ENCODE measurements at places on chromosomes 5 and 9.

DNA sequence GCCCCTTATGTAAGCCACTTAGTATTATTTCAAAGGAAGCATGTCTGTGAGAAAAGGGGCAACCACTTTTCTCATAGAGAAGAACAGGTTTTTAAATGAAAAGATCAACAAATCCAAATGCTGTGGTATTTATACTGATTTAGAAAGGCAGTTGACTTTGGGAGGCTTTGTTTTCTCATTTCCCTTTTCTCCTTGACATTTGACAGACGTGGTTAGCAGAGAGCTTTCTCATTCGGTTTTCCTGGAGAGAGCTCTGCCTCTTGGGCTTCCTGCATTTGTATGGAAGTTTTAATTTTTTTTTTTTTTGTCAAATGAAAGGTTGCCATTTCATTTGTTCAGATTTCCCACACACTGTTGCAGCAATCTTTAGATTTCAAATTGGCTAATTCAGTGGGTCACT lies 62.5 kb downstream of the EXOSC2 start:
- DNase-seq = peak; percentile 33

DNA sequence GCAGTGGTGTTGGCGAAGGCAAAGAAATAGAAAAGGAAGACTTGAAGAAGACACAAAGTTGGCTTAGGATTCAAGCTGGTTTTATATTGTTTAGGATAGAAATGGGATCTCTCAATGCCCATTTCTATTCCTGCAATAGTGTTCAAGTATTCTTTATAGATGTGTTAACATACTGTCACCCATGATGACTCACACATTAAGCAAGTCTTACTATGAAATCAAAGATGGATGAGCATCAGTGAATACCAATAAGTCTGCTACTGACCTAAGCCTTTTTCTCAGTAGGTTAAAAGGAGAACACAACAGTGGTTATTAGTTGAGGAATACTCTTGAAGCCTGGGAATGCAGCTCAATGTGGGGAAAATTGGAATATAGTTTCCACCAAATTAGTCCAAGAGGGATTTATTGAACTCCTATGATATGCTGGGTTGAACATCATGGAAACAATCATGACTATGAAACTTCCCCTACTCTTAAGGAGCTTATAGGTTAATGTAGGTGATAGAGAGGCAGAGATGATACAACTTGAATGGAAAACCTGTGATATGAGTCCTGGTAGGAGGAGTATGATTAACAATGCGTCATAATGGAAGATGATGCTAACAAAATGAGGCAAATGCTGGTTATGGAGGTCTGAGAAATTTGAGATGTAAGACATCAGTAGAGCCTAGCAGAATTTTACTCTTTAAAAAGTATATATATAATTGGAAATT lies 417.1 kb upstream of the DAP start:
- no peak for DNase-seq

- DNase-seq = no peak
Measured at GRCh38 chr9:84490206-84490841, 149.8 kb upstream of the SLC28A3 start.

DNA sequence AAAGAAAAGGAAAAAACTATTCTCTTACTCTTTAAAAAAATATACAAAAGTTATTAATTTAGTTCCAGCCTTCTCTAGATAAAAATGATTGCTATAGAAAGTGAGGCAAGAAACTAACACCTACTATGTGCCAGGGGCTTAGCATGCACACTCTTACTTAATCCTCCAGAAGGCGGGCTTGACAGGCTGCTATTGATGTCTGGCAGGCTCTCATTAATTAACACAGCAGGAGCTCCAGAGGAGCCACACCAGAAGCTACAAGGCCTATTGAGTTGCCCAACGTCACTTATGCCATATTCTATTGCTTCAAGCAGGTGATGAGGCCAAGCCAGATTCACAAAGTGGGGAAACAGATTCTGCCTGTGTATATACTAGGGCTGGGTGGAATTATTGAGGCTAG lies 54.6 kb upstream of the CLINT1 start:
- no peak for DNase-seq

DNA sequence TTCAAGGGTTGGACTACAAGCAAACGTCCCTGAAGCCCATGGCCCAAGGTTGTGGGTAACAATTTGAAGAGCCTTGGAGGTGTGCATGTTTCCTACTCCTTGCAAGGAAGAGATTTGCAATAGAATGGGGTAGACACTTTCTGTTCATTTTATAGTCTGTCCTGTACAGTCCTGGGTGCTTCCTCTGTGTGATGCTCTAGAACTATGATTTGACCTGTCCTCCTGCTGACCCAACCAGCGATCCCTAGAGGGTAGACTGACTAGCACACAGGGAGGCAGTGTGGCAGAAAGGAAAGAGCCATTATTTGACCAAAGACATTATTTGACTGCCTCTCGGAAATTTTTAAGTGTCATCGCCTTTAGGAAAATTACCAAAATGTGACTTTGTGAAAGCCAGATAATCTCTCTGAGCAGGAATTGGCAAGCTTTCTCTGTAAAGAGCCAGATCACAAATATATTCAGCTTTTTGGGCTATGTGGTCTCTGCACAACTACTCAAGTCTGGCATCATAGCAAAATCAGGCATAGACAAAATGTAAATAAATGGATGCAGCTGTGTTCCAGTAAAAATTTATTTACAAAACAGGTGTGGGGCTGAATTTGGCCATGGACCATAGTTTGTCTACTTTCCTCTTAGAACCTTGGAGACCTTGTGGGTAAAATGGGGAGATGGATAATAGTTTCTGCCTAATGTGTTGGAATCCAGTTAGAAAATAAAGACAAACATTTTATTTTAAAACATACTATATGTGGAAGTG lies 106.8 kb downstream of the DMRT2 start:
- DNase-seq = no peak

- DNase-seq = no peak
Measured at GRCh38 chr5:16492398-16493140, 27.0 kb upstream of the ZNF622 start.

DNA sequence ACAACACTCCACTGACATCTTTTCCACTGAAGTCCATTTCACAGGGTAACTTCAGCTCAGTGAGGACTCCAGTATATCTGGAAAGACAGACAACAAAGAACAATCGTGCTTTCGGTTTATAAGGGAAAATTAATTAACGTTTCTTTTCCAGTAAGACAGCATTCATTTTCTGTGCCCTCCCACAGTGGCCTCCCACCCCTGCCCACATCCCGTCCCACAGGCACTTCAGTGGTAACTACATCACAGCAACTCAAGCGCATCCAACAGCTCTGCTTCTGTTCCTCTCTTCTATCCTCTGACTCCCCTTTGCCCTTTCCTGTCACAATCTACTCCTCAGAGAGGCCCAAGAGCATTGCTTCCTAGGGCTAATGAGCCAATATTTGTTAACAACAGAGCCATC lies 40.3 kb downstream of the GLDC start:
- peak; percentile 37 for DNase-seq

DNA sequence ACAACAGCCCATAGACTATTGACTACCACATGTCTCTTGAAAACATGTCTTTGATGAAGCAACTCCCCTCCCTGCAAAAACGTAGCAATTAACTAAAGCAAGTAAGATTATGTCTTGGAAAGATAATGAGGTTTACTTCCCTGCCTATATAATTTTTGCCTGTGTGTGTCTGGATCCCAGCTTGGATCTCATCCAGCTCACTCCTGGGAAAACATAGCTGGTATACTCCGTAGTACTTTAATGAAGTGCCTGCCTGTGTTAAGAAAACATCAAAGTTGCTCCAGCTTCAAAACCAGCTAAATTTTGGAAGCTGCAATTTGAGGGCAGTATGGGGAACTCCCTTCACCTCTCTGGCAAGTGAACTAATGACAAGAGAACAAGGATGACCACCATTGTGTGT lies 182.6 kb upstream of the C9orf72 start:
- no peak for DNase-seq

DNA sequence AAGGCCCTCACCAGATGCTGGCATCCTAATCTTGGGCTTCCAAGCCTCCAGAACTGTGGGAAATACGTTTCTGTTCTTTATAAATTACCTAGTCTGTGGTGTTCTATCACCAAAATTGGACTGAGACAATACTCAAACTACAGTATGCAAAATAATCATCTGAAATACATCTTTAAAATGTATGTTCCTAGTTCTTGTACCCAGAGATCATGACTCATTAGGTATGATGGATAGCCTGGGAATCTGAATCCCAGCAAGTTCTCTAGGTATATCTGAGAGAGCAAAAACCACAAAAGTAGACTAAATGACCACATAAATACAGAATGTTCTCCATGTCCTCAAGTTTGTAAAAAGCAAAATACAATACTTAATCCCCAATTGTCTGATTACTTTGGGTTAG lies 166.3 kb downstream of the YIPF5 start:
- no peak for DNase-seq

DNA sequence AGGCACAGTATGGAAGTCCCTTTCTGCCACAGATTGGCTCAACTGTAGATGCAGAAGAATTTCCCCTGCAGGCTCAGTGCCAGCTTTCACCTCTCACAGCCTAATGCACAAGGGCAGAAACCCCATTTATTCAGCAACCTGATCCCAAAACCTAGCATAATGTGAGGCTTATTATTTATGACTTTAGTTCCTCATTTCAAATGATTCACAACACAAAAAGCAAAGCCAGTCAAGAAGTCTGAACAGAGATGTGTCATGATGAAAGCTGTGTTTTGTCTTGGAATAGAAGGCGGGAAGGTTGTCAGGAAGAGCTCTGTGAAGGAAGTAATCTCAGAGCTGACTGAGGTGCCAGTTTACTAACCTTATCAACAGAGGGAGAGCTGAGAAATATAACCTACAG lies 369.7 kb downstream of the LRRC70 start:
- DNase-seq = no peak

DNA sequence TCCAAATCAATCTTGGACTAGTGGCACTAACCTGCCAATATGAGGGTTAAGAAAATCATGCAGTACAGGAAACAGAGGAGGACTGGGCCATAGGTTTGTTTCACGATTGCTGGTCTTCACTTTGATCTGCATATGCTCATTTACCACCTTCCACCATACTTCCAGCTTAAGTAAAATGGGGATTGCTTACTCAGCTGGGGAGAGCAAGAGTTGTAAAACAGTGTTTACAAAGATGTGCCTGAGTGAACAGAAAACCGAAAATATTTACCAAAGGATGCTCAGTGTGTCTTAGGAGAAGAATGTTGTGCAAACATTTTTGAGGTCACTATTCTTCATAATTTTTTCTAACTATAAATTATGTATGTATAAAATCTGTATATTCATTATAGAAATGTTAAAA lies 65.1 kb upstream of the DNAH5 start:
- DNase-seq = no peak

DNA sequence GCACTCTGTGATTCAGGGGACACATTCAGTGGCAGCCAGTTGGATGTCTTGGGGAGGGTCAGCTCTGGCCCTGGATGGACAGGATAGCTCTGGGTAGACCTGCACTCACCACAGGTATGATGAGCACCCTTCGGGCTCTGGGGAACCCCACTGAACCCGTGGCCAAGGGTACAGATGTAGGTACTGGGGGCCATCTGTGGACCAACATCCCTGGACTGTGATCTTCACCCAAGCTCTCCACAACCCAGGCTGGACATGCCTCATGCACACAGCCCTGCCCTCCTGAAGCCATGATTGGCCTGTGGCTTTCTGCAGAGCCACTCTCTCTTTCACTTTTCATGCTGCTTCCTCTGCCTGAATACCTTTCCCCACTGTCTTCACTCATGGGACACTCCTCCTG lies 15.6 kb upstream of the ACSL6 start:
- no peak for DNase-seq

GRCh38 chr9:76866689-76867088 lies 39.2 kb downstream of the PRUNE2 start:
- no peak for DNase-seq

- peak; percentile 25 for DNase-seq
Measured at GRCh38 chr5:125484742-125485641, 738.6 kb upstream of the ZNF608 start.

- no peak for DNase-seq
Measured at GRCh38 chr5:145385276-145385675, 449.9 kb downstream of the PRELID2 start.

DNA sequence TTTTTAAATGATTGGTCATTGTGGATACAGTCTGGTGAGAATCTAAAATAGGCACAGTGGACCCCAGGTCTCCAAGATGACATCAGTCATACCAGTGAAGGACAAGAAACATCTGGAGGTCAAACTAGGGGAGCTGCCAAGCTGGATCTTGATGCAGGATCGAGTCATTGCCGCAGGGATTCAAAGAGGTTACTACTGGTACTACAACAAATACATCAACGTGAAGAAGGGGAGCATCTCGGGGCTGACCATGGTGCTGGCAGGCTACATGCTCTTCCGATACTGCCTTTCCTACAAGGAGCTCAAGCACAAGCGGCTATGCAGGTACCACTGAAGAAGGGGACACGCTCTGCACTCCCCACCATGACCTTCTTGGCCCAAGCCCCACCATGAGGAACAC lies 20.9 kb downstream of the FOXB2 start:
- DNase-seq = no peak

- no peak for DNase-seq
Measured at GRCh38 chr5:19910136-19910535, 77.9 kb downstream of the CDH18 start.

DNA sequence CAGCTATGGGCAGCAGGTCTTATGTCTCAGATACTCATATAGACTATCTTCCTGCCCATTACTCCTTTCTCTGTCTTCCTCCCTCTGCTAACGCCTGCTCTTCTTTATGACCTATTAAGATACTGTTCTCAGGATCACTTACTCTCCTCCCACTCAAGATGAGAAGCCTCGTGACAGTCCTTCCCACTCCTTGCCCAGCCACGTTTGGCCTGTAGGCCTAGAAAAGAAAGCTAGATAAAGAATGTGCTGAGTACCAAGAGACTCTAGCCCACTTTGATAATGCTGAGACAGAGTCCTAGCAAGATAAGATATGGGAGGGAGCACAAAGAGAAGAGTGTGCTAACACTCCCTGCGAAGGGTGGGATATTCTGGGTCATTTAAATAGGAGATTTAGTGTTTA lies 6.8 kb upstream of the DENND4C start:
- no peak for DNase-seq

DNA sequence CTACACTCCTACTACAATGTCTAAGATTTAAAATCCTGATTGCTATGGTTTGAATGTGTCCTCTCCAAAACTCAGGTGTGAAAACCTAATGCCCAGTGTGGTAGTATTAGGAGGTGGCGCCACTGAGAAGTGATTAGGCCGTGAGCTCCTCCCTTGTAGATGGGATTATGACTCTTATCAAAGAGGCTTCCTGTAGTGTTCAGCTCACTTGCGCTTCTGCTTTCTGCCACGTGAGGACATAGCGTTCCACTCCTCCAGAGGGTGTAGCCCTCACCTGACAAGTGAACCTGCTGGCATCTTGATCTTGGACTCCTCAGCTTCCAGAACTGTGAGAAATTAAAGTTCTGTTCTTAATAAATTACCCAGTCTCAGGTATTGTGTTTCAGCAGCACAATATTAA lies 33.0 kb upstream of the WHRN start:
- DNase-seq = peak; percentile 55

GRCh38 chr5:34709861-34710673 lies 53.9 kb downstream of the RAI14 start:
- no peak for DNase-seq

DNA sequence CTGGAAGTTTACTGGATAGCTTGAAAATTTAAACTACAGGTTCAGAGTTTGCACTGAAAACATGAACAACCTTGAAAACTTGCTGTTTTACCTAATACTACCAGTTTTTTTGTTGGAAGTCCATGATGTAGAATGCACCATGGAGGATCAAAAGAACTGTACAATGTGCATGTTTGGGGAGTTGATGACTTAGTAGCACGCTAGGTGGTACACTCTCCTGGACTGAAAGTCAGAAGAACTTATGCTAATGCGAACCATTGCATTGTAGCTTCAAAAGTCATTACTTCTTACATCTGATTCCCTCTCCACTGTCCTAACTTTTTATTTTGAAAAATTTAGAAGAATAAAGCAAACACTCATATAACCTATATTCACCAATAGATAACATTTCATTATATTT lies 211.0 kb downstream of the OSTF1 start:
- DNase-seq = no peak

All from NB4 (cell line).